Pancreas (tissue), 10 donors: ENCODE measurements at places on chromosomes 1 and 21. TPM values are rescaled to one million over a fixed set of nuclear protein-coding genes. Genes with fewer than 3 reads are reported as not detected.

DNA sequence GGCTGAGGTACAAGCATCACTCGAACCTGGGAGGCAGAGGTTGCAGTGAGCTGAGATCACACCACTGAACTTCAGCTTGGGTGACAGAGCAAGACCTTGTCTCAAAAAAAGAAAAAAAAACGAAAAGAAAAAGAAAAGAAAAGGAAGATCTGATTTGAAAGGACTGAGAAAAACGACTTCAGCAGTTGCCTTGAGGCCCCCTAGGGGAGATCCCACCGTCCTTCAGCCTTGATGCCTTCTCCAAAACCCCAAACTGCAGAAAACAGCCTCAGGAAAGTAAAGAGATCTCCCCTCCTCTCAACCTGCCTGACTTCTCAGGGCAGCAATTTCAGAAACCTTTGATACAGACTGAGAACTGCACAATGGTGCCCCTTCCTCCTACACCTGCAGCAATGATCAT is 50.9 kb upstream of the BCAR3 start:
- no peak for DNase-seq
- no peaks in the 10 kb centered on the region for H3K27me3 ChIP-seq
- no peaks in the 10 kb centered on the region for H3K36me3 ChIP-seq
- no peaks in the 10 kb centered on the region for H3K4me1 ChIP-seq
- no peak overlapping the region for H3K27ac ChIP-seq

DNA sequence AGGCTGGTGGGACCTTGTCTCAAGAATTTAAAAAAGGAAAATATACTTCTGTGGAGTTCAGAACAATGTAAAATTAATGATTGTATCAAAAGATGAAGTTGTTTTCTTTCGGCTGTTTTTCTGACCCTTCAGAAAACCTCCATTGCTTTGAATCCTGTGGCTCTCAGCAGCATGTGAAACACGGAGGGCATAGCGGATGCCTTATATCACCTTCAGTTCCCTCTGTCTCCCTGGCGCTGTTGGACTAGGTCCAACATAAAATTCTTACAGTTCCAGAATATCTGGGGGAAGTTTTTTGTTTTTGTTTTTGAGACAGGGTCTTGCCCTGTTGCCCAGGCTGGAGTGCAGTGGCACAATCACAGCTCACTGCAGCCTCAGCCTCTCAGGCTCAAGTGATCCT is 7.4 kb downstream of the ZBTB8A start:
- H3K4me3 ChIP-seq = no peak overlapping the region
- no peak overlapping the region for H3K27ac ChIP-seq
- H3K27me3 ChIP-seq = no peaks in the 10 kb centered on the region
- no peaks in the 10 kb centered on the region for H3K36me3 ChIP-seq
- H3K4me1 ChIP-seq = peaks cover 6% of the 10 kb centered on the region

GRCh38 chr1:211198880-211199279 is 60.3 kb upstream of the RCOR3 start:
- H3K36me3 ChIP-seq = no peaks in the 10 kb centered on the region
- no peaks in the 10 kb centered on the region for H3K4me1 ChIP-seq
- DNase-seq = no peak
- no peak overlapping the region for H3K4me3 ChIP-seq
- H3K27me3 ChIP-seq = no peaks in the 10 kb centered on the region
- no peak overlapping the region for H3K27ac ChIP-seq

Gene OR10X1
- total RNA-seq = not detected

DNA sequence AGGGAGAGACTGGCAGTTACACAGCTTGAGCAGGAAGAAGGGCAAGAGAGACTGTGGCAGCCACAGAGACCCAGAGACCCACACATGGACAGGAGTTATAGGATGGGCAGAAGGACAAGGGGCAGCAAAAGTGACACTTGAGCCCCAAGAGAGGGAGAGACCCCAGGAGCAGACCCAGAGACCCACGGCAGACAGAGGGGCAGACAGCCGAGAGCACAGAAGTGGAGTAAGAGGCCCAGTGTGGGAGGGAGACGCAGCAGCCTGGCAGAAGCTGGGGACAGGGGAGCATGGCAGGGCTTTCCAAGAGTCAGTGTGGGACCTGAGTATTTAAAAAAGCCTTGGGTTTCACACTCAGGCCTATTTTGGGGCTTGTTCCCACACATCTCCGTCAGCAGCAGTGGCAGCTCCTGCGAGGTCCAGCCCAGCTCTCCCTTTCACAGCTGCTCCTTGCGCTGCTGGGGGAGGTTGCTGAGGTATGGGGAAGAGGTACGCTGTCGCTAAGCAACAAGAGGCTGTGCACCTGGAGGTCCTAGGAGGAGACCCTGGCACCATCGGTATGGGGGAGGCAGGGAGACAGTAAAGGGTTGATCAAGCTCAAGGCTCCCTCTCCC is 9.0 kb upstream of the MEF2D start:
- H3K36me3 ChIP-seq = no peaks in the 10 kb centered on the region
- DNase-seq = no peak
- no peak overlapping the region for H3K4me3 ChIP-seq

DNA sequence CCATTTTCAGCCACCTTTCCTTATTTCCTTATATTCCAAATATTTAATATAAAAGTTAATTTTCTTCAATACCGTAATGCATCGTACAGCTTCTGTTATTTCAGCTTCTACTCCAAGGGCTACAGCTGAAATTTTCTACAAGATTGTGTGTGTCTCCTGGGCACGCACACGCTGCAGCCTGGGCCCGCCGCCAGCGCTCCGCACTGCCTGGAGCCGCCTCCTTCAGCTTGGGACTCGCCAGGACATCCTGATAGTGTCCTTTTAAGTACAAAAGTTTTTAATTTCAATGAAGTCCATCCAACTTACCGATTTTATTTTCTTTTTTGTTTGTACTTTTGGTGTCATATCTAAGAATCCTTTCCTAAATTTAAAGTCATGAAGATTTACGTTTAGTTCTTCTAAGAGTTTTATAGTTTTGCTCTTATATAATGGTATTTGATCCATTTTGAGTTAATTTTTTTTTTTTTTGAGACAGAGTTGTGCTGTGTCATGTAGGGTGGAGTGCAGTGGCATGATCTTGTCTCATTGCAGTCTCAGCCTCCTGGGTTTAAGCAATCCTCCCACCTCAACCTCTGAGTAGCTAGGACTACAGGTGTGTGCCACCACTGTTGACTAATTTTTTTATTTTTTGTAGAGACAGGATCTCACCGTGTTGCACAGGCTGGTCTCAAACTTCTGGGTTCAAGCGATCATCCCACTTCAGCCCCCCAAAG is 82.8 kb downstream of the AXDND1 start:
- no peak for DNase-seq
- H3K27ac ChIP-seq = no peak overlapping the region
- H3K4me1 ChIP-seq = no peaks in the 10 kb centered on the region
- no peaks in the 10 kb centered on the region for H3K27me3 ChIP-seq
- no peak overlapping the region for H3K4me3 ChIP-seq

Gene NIT1
- 19.8 TPM for total RNA-seq

DNA sequence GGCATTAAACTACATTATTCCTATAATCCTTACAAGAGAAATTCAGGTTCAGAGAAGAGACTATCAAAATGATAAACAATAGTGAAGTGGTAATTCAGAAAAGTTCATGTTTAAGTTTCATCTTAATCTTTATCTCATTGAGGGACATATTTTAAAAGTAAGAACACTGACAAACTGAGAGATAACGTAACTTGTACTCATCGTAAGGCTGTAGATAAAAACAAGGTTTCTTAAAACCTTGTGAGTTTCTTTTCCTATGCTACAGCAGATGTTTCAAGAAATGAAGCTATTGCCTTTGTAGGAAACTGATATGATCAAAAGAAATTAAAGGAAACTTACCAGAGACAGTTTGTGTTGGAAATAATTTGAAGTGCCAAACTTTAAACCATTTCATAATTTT is 65.0 kb downstream of the RERE start:
- H3K4me3 ChIP-seq = no peak overlapping the region
- no peak for DNase-seq
- H3K4me1 ChIP-seq = peaks cover 7% of the 10 kb centered on the region
